ENCODE measurements at places on chromosomes 5 and 9.

DNA sequence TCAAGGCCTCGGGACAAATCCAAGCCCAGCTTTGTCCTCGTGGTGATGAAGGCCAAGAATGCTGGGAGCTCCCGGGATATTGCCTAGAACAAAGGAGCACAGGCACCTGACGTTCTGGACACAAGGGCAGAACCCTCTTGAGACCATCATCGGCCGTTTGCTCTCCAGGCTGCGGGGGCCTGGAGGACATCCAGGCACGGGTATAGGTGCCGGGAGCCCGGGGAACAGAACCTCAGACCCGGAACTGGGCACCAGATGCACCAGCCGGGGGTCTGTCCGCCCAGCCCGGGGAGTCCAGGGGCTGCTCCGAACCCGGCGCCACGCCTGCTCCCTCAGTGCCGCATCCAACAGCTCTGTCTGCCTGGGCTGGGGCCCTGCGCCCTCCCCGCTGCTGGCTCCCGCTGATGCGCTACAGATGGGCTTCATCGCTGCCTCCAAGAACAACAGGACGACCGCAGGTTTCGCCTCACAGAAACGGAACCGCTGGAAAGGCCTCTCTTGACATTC lies 88.0 kb downstream of the ADAMTS2 start:
- DNase-seq, result no peak

GRCh38 chr5:163489055-163489744 lies 16.2 kb upstream of the MAT2B start:
- peak; percentile 24 for DNase-seq

GRCh38 chr5:13625616-13626198 lies 318.8 kb downstream of the DNAH5 start:
- DNase-seq, result no peak

DNA sequence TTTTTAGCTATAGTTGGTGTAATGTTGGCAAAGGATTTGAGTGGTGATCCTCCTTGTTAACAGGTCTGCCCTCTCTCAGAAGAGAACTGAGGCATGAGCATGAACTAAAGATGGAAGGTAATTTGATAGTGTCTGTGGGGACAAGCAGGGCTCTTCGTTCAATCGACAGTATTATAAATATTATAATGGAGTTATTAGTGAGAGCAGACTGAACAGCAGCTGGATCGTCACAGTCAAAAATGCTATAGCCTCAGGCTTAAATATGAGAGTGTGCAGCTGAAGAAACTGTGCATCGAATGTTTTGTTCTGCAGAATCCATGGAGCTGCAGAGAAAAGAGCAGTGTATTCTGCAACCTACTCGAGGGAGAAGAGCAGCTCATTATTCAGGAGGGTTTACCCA lies 757.3 kb downstream of the DNAH5 start:
- no peak for DNase-seq

GRCh38 chr5:143066556-143067281 lies 296.5 kb downstream of the ARHGAP26 start:
- DNase-seq, result no peak

DNA sequence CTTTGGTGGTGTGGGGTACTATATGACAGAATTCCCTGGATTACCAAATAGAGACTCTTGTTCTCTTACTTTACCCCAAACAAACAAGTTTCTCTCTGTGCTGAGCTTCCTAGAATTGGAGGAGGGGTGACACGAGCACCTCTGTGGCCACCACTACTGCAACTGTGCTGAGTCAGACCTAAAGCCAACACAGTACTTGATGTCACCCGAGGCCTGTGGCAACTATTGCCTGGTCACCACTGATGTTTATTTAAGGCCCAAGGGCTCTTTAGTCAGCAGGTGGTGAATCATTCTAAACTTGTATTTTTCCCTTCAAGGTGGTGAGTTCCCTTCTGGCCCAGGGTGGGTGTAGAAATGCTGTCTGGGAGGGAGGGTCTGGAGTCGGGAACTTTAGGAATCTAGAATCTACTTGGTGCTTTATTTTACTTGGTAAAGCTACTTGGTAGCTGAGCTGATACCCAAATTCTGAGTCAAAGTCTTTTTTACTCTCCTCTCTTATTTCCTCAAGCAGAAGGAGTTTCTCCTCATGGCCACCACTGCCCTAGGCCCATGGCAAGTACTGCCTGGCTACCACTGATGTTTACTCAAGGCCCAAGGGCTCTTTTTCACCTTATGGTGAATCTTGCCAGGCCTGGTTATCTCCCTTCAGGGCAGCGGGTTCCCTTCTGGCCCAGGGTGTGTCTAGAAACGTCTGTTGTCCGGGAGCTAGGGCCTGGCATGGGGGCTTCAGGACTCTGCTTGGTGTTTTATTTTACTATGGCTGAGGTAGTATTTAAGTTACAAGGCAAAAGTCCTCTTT lies 9.8 kb downstream of the LURAP1L start:
- no peak for DNase-seq

DNA sequence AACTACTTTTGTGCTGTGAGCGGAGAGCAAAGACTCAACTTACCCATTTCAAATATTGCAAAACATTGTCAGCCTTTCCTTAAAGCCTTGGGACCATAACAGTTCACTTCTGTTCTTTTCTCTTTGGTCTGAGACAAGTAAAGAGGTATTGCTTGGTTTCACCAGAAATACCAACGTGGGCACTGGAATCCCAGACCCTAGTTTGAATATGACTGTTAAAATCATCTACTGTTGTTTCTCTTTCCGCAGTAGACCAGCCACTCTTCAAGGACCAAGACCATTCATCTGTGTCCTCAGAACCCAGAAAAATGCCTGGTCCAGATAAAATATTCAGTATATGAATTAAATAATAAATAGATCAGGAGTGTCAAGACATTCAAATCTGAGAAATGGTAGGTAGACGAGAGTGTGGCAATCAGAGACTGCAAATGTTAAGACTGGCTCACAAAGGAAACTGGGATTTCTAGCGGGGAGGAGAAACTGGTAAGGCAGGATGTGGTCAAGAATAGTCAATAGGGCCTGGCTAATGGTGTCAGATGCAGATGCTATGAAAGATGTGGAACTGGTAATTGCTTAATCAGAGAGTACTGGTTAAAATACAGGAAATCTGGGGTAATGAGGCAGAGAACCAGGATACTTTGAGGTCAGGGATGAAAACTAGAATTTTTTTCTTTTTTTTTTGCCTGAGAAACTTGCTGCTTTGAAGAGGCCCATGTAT lies 82.1 kb upstream of the IL33 start:
- no peak for DNase-seq

GRCh38 chr9:73327149-73327548 lies 175.5 kb downstream of the ANXA1 start:
- no peak for DNase-seq

GRCh38 chr9:70964861-70965260 lies 156.6 kb downstream of the TRPM3 start:
- no peak for DNase-seq

GRCh38 chr9:38685535-38685934 lies 34.4 kb downstream of the FAM240B start:
- no peak for DNase-seq

DNA sequence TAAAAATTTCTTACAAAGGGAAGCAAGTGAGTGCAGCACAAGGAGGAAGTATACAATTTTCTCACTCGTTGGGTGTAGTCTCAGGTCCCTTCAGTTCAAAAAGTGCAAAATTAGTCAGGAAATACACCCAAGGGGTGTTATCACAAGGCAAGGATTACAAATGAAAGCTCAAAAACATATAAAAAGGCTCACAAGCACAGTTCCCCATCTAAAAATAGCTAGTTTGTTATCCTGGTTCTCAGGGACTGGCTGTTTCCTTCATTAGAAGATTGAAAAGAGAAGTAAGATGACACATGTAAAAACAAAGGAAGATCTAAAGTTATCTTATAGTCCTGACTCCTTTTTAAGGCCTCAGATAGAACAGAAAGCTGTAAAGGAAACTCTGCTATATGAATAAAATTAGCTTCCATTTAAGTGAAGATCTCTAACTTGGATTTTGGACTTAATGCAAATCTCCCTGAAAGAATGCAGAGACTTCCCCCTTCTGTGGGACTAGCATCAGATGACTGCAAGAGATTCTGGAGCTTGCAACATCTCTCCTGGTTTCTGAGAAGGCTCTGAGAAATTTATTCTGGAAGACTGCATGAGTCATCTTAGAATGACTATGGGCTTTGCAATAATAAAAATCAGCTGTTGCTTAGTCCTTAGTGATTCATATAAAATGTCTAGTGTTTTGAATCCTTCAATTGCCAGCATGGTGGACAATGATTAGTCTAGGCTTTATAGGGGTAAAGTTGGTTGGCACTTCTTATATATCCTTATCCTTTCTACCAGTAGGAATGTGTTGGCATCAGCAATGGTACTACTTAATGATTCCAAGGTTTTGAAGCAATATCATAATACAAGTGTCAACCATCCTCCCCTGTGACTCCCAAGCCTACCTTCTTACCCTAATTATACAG lies 25.4 kb downstream of the DAB2 start:
- DNase-seq, result peak; percentile 97

DNA sequence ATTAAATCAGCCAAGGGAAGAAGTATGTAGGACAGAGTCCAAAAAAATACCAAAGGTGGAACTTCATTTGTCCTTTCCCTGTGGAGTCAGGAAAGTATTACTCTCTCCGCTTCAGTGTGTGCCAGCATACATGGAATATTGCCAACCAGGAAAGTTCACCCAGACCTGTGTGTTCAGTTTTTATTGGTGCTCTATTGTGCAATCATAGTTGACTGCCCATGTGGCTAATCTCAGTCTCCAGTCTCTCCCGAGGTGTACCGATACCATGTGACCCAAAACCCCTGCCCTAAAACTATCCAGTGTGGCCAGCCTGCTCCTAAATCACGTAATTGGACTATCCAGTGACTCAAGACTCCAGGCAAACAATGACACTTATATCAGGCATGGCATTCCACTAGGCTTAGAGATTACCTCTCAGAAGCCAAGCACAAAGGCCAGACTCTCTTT lies 38.8 kb downstream of the NFX1 start:
- no peak for DNase-seq

DNA sequence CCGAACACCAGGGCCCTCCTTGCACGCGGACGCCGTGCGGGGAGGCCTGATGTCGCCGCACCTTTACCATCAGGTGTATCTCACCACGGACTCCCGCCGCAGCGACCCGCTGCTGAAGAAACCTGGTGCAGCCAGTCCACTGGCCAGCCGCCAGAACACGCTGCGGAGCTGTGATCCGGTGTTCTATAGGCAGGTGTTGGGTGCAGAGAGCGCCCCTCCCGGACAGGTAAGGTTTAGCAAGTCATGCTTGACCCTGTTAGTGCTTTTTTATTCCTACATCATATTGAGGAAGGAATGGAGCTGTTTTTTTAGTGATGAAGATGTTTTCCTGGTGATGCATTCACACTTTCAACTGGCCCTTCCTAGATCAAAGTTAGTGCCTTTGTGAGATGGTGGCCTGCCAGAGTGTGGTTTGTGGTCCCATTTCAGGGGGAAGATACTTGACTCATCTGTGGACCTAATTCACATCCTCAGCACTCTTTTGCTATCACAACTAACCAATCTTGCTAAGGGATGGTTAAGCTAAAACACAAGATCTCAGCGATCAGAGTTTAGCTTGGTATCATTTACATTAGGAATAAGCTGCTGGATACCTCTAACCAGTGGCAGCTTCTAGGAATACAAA lies 2.7 kb downstream of the PCDHGC3 start:
- no peak for DNase-seq

- no peak for DNase-seq
Measured at GRCh38 chr9:3775968-3776367, 250.2 kb upstream of the RFX3 start.

- peak; percentile 92 for DNase-seq
Measured at GRCh38 chr5:157108976-157109375, at the start of gene HAVCR2. Gene HAVCR2 (minus strand): TSS chr5:157109044. CDS start chr5:157108983, 61 bp downstream.

GRCh38 chr9:86337469-86338108 lies 16.6 kb downstream of the TUT7 start:
- peak; percentile 70 for DNase-seq

- DNase-seq, result no peak
Measured at GRCh38 chr5:136309932-136310598, 55.3 kb downstream of the TRPC7 start.

DNA sequence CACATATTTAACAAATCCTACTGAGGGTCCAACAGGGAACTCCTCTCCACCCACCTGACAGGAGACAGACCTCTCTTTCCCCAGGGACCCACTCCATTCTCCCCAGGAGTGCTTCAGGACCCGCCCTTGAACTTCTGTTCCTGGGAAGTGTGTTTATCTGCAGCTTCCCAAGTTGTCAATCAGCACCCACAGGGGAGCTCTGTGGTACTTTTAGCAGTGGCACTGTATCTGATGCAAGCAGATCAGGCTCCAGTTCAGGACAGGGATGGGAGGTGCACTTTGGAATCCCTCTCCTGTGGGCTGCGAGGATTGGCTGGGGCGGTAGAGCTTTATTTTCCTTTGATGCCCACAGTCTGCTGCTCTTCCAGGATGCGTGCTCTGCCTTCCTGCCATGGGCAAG lies 8.7 kb downstream of the GALNT10 start:
- no peak for DNase-seq

GRCh38 chr9:87570000-87570908 lies 72.6 kb downstream of the DAPK1 start:
- DNase-seq, result no peak
